ENCODE measurements at places on chromosomes 5 and 9.

- no peak for DNase-seq
These were observed 68.7 kb upstream of the TAS2R1 start for GRCh38 chr5:9698841-9699240.

DNA sequence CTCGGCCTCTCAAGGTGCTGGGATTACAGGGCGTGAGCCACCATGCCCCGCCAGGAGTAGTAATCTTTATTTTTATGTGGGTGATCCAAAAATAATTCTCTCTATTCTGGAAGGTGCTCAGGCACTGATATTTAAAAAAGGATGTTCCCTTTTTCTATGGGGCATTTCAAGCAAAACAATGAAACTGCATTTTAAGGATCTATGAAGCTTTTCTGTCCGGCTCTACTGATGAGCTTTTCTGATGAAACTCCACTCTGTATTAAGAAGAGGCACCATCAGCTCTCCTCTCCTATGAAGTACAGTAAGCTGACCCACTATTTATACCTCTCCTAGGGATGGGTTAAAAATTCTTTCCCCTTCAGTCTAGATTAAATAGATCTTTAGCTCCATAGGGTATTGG is 7.4 kb downstream of the ADAM19 start:
- DNase-seq = no peak

- no peak for DNase-seq
These were observed 29.7 kb upstream of the AKNA start for GRCh38 chr9:114417511-114417910.

DNA sequence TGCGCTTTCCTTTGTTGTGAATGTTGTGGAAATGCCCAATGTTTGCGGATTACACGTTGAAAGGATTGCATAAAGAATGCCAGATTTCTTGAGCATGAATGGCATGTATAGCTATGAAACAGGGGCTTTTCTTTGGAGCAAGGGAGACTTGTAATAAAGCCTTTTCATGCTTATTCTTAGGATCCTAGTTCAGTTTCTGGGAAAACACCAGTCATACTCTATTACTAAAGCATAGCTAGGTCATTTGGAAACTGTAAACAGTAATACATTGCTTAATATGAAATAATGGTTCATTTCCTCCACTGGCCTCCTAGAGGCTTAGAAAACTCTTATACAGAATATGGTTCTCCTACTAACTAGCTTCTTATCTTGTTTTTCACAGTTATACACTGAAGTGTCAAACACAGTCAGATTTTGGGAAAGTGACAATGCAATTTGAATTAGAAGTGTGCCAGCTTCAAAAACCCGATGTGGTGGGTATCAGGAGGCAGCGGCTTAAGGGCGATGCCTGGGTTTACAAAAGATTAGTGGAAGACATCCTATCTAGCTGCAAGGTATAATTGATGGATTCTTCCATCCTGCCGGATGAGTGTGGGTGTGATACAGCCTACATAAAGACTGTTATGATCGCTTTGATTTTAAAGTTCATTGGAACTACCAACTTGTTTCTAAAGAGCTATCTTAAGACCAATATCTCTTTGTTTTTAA is 104.2 kb downstream of the MELK start:
- no peak for DNase-seq

- DNase-seq = no peak
These were observed 2.5 kb downstream of the ZFP62 start for GRCh38 chr5:180858586-180858985.

GRCh38 chr5:137672001-137672400 is 63.9 kb downstream of the KLHL3 start:
- no peak for DNase-seq

- peak; percentile 59 for DNase-seq
These were observed 3.2 kb upstream of the NFX1 start for GRCh38 chr9:33287087-33287490.

DNA sequence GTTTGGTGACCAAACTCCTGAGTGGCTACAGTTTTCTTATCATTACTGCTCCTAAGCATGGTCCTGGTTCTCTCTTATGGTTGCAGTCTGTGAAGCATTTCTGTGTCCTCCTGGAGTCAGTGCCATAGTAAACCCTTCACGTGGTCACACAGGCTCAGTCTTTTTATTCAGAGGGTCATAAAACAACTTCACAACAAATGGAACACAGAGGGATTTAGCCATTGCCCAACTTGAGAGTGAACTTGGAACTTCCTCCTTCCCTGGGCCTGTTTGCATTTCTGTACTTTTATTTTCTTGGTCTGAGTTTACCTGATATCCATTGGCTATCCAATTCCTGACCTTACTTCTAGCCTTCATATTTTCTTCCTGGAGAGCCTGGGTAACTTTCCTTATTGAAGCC is 144.9 kb downstream of the CCDC192 start:
- DNase-seq = no peak

DNA sequence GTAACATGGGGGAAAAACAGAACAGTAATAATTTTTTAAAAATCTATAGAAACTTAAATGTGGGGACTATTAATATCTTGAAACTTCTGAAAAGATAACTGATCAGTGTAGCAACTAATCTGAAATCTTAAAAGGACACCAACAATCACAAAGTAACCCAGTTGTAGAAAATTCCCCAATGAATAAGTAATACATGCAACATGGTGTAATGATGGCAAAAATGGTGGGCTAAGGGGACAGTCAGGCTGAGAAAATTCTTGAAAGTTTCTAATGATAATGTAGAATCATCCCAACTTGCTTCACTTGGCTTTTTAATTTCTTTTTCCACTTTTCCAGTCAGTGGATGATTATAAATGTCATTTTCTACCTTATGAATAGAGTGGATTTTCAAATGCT is 5.4 kb downstream of the NFIL3 start:
- DNase-seq = no peak

GRCh38 chr5:73424556-73424977 is 24.0 kb downstream of the FOXD1 start:
- no peak for DNase-seq

DNA sequence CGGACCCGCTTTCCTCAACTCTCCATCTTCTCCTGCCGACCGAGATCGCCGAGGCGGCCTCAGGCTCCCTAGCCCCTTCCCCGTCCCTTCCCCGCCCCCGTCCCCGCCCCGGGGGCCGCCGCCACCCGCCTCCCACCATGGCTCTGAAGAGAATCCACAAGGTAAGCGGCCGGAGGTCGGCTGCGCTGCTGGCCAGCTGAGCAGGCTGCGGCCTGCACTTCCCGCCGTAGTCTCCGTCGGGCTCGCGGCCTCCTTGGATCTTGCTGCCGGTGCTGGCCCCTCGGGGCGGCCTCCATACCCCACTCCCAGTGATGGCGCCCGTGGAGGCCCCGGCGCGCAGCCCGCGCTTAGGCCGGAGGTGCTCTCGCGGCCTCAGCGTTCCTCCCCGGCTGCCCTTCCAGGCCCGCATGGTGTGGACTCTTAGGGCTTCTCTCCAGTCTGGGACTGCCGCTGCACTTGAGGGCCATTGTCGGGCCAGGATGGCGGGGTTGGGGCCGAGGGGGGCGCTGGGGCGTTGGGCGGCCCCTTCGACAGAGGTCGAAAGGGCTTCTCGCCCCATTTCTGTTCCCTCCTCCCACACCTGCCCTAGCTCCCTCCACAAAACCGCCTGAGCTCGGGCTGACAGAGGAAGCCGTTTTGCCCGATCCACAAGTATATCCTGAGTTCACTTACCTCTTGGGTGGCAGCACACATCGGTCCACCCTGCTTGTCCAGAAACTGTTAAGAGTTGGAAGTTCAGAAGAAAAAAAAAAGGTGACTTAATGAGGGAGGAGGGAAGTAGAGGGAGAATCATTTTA is 714 bp downstream of the UBE2D2 start:
- DNase-seq = peak; percentile 21

DNA sequence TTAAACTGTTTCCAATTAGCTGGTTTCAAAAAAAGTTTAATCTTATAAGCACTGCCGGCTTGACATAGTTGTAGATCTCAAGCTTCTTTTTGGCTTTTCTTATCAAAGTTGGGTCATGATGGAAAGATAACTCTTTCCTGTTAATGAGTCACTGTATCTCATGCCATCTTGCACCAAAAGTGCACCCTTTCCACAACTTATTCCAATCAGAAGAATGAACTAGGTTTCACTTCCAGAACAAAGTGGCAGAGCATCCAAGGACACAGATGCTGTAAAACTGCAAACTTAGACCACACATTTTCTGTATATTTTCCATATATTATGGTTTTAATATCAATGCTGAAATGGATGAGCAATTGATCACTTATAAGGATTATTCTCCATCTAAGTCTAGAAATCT is 198.2 kb downstream of the GLIS3 start:
- no peak for DNase-seq
